CD4-positive, alpha-beta memory T cell (primary cell): ENCODE measurements at places on chromosomes 7 and 10. TPM values are rescaled to one million over a fixed set of nuclear protein-coding genes. Genes with fewer than 3 reads are reported as not detected.

Gene TAS2R41
- total RNA-seq, result 0.61 TPM

Gene MLXIPL
- not detected for total RNA-seq

DNA sequence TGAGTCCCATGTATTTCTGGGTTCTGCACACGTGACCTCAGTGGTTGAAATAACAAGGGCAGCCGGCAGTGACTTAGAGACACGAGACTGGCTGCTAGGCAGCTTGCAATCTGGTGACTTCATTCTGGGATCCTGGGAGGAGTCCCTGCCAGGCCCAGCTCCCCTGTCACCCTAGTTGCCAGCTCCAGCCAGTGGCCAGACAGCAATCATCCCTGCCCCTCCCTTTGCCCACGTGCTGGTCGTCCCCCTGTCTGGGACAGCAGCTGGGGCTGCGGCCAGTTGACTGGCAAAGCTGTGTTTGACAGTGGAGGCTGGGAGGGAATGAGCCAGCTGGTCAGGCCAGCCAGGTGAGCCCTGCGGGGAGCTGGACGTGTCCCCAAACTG, 30.0 kb downstream of the ADGRA1 start:
- no peak for DNase-seq

Gene PGAM2
- total RNA-seq, result 1.1 TPM

DNA sequence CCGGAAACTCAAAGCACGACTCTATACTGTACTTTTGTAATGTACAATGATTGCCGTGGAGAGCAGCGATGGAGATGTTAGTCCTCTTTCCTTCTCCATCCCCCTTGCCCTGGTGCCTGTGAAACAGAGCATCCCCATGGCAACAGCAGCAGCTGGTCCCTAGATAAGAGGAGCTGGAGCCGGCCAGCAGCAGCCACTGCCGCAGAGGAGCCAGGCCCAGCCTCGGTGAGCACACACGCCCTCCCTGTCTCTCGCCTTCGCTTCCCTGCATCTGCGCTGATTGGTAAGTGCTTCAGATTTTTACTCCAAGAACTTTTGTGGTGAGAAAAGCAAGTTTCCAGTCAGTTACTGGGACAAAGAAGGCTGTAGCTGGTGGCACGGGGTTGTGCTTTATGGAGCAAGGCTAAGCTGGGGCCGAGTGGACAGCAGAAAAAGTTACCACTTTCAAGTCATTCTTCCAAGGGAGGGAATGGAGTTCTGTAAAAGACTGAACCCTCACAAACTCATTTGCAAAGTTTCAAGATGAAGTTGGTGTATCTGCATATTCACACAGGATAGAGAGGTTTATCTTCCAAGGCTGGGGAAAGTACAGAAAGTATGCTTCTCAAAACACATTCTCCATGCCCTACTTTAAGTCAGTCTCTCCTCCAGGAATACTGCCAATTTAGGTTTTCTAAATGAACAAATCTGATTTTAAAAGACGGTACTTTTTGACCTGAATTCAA, at the start of gene PPP1R17:
PPP1R17 (plus strand) TSS at position 192 of the 725 bp plus-strand sequence. CDS start 5,227 bp downstream, outside the sequence.
- no peak for DNase-seq

DNA sequence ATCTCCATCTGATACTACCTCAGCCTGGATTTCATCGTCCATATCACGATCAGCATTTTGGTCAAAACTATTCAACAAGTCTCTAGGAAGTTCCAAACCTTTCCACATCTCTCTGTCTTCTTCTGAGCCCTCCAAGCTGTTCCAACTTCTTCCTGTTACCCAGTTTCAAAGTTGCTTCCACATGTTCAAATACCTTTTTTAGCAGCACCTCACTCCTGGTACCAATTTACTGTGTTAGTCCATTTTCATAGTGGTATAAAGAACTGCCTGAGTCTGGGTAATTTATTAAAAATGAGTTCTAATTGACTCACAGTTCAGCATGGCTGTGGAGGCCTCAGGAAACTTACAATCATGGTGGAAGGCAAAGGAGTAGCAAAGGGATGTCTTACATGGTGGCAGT, 41.1 kb upstream of the PPP1R3A start:
- no peak for DNase-seq

Gene TMEM176B
- total RNA-seq, result 2.3 TPM

DNA sequence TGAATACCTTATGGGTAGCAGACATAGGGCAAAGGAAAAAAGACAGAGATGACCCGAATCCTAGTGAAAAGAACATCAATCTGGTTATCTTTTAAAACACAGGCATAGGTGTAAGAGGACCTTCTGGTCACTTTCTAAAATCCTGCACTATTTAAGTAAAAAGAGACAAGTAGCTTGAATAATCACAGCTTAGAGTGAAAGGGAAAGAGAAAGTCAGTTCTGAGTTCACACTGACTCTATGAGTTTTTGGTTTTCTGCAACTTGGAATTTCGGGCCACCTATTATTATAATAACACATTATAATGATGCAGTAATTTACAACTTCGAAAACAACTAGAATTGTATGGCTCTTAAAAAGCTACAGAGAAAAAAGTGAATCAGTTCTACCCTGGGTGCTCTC, 247.8 kb downstream of the DOCK4 start:
- no peak for DNase-seq

DNA sequence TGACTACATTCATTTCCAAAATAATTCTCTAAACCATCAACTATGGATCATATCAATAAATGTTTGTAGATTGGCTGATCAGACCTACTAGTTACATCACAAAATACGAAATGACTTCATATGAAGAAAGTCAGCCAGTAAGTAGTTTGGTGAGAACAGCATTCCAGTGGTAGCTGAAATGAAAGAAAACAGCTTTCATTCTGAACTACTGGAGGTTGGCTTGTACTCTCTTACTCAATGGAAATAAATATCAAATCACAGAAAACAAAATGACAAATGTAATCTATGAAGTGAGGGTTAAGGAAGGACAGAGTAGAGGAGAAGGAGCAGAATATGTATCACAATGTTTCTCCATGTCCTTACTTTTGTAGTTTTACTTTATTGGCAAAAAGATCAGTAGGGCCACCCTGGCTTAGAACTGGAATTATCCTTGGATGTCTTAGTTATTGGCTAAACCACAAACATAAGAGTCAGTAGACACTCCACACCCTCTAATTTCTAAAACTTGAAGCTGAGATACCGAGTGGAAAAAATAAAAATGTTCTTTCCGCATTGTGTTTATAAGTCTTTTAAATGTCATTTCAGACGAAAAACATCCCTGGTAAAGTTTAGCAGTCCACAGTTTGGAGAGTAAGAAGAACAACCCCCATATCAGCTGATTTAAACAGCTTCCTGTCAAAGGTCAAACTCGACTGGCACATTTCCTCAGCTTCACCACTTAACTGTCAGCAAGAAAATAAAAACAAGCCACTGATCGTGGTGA, 74.0 kb upstream of the DGKI start:
- no peak for DNase-seq

DNA sequence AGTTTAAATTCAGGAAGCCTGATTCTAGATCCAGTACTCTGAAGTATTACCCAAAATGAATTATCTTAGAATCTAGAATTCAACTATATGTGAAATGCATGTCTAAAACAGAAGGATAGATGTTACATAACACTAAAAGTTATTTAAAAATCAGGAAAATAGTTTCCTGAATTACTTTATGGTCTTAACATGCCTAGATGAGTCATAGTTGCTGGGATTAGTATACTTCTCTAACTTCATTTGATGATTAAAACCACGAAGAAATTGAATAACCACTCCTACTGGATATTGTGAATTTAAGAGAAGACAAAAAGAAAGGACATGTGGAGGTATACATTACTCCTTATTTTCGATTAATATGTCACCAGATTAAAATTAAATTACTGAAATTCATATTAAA, 65.5 kb downstream of the ATAD1 start:
- no peak for DNase-seq

- DNase-seq, result no peak
These were observed 27.9 kb downstream of the BAIAP2L1 start for GRCh38 chr7:98372993-98373392.

Gene FGFR2
- 0.58 TPM for total RNA-seq

Gene PYROXD2
- 36.6 TPM for total RNA-seq

GRCh38 chr10:122464586-122464985, 3.2 kb downstream of the HTRA1 start:
- no peak for DNase-seq

Gene SEMA3D
- total RNA-seq, result not detected

- no peak for DNase-seq
These were observed 12.9 kb upstream of the BMS1 start for GRCh38 chr10:42769673-42770072.
